Common myeloid progenitor, CD34-positive (primary cell): ENCODE measurements at places on chromosomes 12 and 14.

GRCh38 chr12:116885491-116885890 lies 4.2 kb upstream of the HRK start:
- peak; percentile 83 for DNase-seq

DNA sequence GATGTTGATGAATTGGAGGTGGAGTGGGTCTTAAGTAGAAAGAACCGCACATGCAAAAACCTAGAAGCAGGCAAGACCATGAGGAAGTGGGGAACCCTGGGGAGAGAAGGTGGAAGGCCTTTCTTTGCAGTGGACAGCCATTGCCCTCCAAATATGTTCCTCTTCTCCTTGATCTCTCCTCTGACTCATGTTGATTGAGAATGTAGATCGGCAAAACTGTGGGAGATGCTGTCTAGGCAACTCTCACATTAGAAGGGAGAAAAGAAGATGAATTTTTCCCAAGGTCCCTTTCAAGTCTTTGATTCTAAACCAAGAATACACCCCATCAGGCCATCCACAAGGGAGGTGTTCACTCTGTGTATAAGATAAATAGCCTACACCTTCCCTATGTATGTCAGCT lies 257.5 kb downstream of the MSRB3 start:
- no peak for DNase-seq

DNA sequence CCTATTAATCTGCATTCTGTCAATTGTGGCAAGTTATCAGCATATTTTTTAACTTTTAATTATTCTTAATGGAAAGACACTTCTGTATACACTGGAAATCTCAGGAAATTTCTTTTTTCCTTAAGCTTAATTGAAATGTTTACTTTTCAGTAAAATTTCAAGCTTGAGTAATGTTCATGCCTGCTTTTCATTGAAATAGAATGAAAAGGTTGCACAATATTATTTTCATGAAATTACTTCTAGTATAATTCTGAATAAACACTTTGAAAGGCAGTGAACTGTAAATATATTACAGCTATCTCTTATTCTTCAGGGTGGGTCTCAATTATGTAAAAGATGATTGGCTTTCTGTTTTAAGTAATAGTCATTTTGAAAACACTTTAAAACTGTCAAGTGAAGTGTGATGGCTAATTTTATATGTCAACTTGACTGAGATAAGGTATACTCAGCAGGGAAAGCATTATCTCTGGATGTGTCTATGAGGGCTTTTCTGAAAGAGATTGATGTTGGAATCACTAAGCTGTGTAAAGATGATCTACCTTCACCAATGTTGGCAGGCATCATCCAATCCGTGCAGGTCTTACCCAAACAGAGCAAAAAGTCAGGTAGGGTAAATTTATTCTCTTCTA lies 29.9 kb downstream of the CLEC2D start:
- DNase-seq, result no peak

DNA sequence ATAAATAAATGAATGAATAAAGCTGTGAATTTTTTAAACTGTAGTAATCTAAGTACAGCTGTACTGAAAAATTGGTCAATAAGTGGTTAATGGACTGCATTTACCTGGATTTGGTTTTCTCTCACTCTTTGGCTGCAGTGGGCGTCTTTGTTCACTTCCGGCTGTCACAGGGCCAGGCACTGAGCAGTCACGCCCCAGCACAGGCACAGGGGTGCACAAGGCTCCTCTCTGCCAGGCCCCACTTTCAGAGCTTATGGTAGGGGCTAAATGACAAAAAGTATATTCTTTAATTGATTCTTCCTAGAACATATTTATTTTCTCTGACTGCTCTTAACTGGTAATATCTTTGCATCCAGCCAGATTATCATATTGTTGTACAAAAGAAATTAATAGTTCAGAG lies 70.6 kb upstream of the DYNC1H1 start:
- no peak for DNase-seq
